ENCODE measurements at places on chromosomes 5 and 9.

GRCh38 chr5:124050120-124050770 is 538.3 kb downstream of the CSNK1G3 start:
- DNase-seq = no peak

DNA sequence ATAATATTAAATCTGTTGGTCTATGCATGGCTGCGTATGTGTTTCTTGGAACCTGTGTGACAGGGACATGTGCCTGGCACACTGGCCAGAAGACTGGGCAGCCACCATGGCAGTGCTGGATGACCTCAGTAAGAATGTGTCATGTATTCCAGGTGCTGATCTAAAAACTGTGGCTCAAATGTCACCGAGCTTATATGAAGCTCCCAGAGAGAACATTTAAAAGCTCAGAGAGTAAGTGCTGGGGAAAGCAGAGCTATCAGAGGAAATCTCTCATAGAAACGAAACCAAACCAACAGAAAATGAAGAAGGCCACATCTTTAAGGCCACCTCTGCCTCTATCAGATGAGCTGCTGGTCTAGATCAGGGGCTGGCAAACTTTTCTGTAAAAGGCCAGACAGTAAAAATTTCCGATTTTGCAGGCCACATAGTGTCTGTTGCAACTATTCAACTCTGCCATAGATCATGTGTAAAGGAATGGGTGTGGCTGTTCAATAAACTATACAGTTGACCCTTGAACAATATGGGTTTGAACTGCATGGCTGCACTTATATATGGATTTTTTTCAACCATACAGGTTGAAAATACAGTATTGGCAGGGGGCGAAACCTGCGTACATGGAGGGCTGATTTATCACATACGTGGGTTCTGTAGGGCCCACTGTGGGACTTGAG is 31.8 kb downstream of the TSTD2 start:
- DNase-seq = no peak

DNA sequence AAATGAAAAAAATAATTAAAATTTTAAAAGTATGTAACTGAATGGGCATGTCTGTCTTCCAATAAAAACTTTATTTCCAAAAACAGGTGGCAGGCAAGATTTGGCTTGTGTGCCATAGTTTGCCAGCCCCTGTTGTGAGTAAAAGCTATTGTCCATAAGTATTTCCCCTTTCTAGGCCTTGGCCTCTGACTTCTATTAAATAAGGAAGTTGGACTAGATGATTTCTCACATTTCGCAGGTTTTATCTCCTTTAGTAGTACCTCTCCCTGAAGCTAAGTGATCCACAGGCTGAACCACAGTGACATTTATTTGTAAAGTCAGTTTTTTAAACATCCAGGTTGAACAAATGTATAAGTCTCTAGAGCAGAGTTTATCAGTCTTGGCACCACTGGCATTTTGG is 41.3 kb downstream of the RECK start:
- no peak for DNase-seq

DNA sequence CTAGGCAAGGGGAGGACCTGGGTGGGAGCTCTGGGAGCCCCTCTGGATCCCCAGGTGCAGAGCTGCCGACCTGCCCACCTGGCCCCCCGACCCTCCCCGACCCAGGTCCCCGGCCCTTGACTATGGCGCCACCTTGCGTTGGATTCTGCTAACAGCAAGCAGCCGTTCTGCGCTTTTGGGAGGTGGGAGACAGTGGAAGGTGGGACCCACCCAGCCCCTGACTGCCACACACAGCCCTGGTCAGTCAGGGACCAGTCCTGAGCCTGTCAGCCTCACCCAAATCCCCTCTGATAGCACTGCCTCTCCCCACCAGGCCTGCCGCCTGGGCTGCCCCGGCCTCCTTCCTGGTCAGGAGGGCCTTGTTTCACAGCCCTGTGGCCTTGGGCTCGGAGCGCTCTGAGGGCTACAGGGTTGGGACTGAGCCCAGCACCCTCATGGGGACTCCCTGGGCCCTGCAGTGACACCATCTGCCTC is 77.9 kb downstream of the HMCN2 start:
- no peak for DNase-seq

GRCh38 chr5:154587123-154588026 is 109.3 kb upstream of the HAND1 start:
- DNase-seq = no peak

DNA sequence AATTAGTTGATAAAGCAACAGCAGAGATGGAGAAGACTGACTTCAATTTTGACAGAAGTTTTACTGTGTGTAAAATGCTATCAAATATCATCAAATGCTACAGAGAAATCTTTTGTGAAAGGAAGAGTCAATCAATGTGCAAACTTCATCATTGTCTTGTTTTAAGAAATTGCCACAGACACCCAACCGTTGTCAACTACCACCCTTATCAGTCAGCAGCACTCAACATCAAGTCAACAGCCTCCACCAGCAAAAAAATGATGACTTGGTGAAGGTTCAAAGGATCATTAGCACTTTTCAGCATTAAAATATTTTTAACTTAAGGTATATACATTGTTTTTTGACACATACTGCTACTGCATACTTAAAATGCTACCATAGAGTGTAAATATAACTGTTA is 888.8 kb downstream of the CDH18 start:
- no peak for DNase-seq

DNA sequence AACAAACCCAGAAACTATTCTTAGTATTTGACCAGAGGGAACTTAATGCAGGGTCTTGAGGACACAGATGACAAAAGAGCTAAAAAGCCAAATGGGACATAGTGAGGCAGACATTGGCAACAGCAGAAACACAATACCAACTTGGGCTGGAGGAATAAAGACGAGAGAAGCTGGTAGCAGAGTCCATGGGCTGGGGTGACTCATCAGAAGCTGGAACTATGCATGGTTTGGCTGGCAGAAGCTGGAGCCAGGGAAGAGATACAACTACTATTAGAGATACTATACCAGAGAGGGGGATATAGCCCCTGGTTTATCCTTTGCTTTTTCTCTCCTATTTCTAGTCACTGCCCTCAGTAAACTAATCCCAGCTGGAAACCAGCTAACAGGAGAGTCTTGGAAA is 29.2 kb upstream of the DPYSL3 start:
- DNase-seq = no peak

GRCh38 chr9:2764353-2764752 is 47.0 kb downstream of the KCNV2 start:
- no peak for DNase-seq

GRCh38 chr5:32030222-32030621 is 143.9 kb downstream of the GOLPH3 start:
- no peak for DNase-seq

- DNase-seq = no peak
These were observed 5.1 kb downstream of the OBP2A start for GRCh38 chr9:135551031-135551430.

DNA sequence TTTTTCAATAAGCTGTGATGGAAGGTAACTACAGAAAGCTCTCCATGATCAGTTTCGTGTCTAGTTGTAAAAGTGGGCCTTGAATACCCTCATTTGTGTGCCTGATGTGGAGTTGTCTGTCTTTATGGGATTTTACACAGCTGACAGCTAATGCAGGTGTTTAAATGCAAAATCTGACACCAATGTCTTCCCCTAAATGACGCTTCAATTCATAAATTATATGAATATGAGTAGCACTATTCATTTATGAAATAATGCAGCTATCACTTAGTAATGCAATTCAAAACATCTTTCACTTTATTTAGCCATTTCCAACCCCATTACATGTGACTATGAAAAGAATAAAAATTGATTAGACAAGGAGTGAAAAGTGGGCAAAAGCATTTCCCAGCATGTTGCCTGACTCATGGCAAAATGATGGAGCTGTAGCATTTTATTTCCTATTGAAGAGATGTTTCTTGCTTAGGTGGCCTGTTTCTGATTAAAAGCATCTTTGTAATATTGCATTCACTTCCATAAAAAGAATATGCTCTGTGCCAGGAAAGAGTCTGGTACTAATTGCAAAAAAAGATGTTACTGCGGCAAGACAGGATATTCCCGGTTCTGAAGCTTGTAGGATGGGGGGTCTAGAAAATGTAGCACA is 116.7 kb upstream of the HAPLN1 start:
- DNase-seq = no peak

DNA sequence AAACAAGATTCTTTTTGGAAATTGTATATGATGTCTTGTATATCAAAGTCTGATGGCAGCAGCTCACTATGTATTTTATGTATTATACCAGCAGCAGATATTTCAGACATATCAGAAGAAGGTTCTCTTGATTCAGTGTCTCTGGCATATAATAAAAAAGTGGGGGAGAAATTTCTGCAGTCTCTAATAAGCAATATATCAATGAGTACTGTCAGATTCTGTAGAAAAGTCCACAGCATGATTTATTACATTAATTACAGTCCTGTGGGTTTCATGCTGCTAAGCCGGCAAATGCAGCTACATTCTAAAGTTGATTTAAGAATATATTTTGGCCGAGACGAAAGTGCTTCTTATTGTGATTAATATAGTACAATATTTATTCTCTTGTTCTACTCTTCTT is 113.1 kb downstream of the KIAA1958 start:
- no peak for DNase-seq

- DNase-seq = no peak
These were observed 17.5 kb downstream of the TMEM161B start for GRCh38 chr5:88251048-88251711.

DNA sequence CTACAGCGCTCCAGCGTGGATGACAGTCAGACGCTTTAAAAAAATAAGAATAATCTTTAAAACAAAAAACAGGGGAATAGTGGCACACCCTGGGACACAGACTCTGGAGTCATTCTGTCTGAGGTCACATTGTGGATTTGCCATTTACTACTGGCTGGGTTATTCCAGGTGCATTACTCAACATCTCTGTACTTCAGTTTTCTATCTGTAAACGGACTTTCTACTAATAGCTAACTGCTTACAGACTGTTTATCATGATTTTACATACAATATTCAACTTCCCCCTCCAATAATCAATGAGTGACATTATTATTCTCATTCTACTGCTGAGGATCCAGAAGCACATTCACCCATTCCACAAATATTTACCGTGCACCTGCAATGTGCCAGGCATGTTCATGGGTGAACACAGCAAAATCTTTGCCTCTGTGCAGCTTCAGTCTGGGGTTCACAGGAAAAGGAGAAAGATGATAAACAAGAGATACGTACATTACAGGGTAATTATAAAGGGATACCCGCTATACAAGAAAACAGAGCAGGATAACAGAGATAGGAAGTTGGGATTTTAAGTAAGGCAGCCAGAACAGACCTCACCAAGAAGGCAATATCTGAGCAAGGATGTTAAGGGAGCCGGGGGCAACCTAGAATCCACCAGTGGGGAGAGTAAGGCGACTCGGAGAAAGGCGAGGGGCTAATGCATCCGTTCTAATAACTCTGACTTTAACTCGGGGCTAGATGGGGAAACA is 984 bp upstream of the RAD23B start:
- DNase-seq = no peak

GRCh38 chr9:37753489-37754190 is at the start of gene TRMT10B:
TRMT10B (plus strand) TSS chr9:37753805; CDS start chr9:37761932, 8,127 bp downstream.
- DNase-seq = peak; percentile 27

DNA sequence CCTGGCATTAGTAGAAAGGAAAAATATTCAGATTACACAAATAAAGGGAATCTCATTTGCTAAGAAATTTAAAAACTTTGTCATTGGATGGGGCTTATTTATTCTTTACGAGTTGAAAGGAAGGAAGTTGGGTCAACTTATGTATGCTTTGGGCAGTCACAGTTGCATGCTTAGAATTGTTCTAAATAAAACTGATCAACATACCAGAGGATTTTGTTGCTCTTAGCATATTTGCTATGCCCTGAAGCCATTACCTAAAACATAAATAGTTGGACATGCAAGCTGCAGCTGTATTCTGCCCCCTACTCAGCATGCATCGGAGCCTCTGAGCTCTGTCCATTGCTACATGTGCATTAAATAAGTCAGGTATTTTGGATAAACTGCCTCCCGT is 172.7 kb upstream of the MEF2C start:
- no peak for DNase-seq

DNA sequence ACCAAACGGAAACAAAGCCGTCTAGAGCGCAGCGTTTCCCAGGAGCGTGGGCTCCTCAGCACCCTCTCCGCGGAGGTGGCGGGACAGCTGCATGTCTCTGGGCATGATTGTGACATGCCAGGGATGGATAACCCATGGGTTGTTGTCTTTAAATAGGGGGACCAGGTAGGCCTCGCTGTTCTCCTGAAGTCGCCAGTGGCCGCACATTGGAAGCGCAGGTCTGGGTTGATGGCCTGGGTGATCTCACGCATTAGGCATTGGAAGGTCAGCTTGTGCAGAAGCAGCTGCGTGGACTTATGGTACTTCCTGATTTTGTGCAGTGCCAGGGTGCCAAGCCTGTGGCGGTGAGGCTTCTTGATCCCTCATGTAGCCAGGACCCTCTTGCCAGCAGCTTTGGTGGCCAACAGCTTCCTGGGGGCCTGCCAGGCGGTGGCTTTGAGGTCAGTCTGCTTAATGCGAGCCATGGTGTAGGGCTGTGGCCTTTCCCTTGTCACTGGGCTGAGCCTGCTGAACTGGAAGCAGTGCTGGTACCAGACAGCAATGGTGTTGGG is 6.3 kb upstream of the TAF11L3 start:
- no peak for DNase-seq
